T-helper 17 cell (primary cell): ENCODE measurements at places on chromosomes 13 and 19. TPM values are rescaled to one million over a fixed set of nuclear protein-coding genes. Genes with fewer than 3 reads are reported as not detected.

- no peak for DNase-seq
Observed at GRCh38 chr19:19464339-19465098, 50.8 kb downstream of the TSSK6 start.

DNA sequence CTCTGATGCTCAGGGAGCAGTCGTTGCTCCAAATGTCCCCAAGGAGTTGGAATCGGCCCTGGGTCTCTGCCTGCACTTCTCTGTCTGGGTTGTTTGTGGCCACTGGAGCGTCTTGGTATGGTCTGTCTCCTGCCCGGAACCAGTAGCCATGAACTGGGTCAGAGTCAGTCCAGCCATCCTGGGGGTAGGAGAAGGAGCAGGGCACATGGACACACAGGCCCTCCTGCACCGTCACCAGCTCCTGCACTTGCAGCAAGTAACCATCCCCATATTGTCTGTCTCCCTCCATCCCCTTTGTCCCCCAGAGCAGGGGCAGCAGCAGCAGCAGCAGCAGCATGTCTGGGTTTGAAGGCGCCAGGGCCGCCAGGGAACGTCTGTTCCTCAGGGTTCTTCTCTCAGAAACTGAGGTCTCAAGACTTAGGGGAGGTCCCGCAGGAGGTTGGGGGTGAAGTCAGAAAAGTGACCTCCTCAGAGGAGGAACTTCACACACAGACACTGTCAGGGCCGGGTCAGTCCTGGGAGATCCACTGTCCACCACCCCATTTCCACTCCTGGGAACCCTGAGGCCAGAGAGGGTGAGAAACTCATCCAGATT lies at the start of gene SIGLEC8:
Gene SIGLEC8, minus strand, starts transcription at position 404 of the 595 bp plus-strand sequence. Its CDS starts 67 bp downstream, at position 337.
- DNase-seq = no peak

DNA sequence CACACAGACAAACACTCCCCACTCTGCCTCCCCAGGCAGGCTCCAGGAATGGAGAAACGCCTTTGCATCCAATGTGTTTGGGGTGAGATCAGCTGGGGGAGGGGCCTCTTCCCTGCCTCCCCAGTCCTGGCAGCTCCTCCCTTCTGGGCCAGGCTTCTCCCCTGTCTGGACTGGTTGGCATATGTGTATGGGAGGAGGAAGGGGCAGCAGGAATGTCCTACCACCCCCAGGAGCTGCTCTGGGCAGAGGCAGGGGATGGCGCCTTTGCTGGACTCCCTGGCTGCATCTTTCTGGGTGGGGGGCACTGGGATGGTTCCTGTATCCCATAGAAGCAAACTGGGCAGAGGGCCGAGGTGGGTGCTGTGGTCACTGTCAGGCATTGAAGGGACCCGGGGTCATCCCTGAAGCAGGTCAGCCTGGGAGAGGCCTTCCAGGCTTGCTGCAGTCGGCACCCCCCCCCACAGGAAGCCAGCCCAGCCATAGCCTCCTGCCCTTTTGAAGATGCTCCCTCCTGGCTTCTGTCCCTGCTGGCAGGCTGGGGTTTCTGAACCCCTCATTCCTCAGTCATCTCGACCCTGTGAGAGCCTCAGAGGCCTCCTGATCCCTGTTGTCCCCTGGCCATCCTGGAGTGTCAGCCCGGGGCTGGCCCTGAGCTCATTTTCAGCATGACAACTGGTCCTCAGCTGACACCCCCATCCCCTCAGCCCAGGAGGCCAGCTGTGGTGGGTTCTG lies 21.2 kb upstream of the SLC7A10 start:
- DNase-seq = no peak

GRCh38 chr19:3672993-3673392 lies 27.3 kb downstream of the PIP5K1C start:
- no peak for DNase-seq

GRCh38 chr13:107339209-107339608 lies 771.3 kb upstream of the ARGLU1 start:
- DNase-seq = no peak

- DNase-seq = no peak
Observed at GRCh38 chr13:67914535-67914934, 684.4 kb upstream of the PCDH9 start.

- no peak for DNase-seq
Observed at GRCh38 chr13:40581277-40581579, 85.2 kb downstream of the FOXO1 start.

DNA sequence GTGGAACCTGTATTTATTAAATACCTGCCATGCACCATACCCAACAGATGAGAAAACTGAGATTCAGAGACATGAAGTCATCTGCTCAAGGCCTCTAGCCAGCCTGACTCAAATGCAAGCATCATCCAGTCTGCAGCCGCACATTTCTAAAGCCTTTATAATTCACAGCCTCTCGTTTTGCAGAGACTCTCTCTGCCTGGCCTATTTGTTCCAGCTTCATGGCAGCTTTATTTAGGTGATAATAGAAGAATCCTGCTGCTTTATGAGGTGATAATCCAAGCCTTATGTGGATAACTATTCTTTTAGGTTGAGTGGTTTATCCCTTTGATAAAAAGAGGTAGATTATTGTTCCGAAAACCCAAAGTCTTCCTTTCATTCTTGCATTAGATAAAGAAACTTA lies 58.4 kb downstream of the OXGR1 start:
- DNase-seq = no peak

- no peak for DNase-seq
Observed at GRCh38 chr13:42040730-42041010, 7.8 kb upstream of the DGKH start.

DNA sequence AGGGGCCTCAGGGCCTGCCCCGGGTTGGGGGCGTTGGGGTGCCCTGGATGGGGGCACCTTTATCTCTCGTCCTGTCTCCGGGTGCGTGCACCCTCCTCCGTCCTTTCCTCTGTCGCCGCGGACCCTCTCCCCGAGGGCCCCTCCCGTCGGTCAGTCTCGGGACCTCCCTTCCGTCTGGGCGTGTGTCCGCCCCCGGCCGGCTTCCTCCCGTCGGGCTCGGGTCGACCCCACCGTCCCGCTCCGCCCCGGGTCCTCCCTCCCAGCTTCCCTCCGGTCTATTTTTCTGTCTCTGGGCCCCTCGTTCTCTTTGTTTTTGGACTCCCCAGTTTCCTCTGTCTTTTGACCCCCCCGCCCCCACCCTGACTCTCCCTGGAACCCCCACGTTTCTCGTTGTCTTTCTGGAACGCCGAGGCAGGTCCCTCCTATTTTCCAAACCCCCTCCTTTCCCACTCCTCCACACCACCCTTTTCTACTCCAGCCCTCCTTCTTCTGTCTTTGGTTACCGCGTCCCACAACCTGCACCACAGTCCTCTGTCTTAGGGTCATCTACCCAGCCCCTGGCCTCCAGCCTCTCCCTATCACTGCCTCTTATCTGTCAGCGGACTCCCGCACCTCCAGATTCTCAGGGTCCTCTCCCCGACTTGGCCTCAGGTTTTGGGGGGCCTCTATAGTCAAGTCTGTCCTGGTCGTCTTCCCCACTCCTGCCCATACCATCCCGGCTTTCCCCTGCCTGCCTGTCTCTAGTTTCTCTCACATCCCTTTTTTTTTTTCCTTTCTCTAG lies 757 bp downstream of the EGLN2 start:
- no peak for DNase-seq

GRCh38 chr13:104270731-104271130 lies 1204.5 kb upstream of the SLC10A2 start:
- no peak for DNase-seq

- DNase-seq = no peak
Observed at GRCh38 chr13:49410006-49410405, 33.9 kb downstream of the CAB39L start.

The F2RL3 gene
- total RNA-seq = 2.7 TPM

The TIMM50 gene
- 44.9 TPM for total RNA-seq

The CADM4 gene
- total RNA-seq = 0.91 TPM

The PGLYRP2 gene
- not detected for total RNA-seq

The MYH14 gene
- not detected for total RNA-seq

The ATP8B3 gene
- 6.0 TPM for total RNA-seq

The PPAN gene
- 79.8 TPM for total RNA-seq
